ENCODE measurements at places on chromosomes 11 and 22. TPM values are rescaled to one million over a fixed set of nuclear protein-coding genes. Genes with fewer than 3 reads are reported as not detected.

DNA sequence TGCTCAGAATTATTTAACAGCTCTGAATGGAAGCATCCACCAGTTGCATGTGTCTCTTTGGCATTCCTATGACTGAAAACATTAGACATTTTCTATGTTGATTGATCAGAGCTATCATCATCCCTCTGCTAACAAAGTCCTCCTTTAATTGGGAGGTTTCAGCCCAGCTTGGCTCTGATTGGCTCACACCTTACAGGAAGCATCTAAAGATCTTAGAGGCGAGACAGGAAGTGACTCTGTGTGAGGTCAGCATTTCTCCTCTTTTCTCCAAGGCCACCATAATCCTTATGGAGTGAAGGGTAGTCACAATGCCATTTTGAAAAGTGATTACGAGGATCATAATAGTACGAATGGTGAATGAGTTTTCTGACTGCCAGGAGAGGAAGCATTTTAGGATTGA is 260.8 kb downstream of the MIAT start:
- no peak for DNase-seq

DNA sequence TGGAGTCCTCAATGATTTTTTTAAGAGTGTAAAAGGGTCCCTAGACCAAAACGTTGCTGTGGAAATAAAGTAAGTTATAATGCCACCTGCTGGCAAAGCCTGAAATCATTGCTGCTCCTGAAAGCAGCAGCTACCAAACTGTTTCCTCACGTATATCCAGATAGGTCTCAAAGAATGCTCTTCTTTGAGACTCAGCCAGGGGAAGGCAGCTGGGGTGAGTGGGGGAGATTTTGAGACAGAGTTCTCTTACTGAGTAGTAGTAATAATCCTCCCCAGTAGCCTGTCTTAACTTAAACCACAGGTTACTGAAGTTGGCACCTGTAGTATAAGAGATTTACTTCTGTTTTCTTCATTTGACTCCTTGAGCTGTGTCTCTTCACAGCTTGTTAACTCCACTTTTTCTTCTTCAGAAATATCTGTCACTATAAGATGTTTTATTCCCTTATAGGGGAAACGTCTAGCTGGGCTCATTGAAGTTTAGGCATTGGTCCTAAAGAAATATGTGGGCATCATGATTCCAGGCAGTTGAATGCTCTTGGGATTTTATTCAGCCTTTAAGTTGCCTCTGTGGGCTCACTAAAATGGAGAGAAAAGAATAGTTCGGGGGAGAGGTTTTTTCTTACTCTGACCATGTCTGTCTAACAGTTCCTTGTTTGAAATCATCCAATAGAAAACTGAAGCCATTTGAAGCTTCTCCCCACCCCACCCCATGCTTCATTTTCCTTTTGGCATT is 77.9 kb downstream of the BTBD10 start:
- peak; percentile 57 for DNase-seq

DNA sequence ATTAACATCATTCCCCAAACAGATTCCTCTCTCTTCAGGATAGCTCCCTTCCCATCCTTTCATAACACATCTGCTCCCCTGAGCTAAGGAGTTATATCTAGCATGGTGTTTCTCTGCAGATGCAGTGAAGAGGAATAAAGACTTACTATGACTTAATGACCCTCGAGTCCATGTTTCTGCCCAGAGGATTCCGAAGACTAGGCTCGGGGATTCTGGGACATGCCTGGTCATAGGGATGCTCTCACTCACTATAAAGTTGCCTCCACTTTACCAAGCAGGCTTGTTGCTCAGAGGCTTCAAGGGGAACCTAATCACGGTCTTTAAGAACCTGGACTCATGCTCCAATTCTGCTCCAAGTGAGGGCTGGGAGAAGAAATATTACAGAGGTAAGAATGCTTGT is at the start of gene OR52E4:
OR52E4 (plus strand) TSS at position 301 of the 400 bp plus-strand sequence. CDS start 3,664 bp downstream, outside the sequence.
- no peak for DNase-seq

GRCh38 chr22:22103078-22103875 is 120.7 kb upstream of the TOP3B start:
- DNase-seq: no peak

RAB36 gene
- polyA plus RNA-seq: 19.2 TPM

TMEM151A gene
- not detected for polyA plus RNA-seq

CASP4 gene
- polyA plus RNA-seq: 20.1 TPM

C11orf52 gene
- 10.0 TPM for polyA plus RNA-seq

INTS4 gene
- 53.6 TPM for polyA plus RNA-seq

FJX1 gene
- polyA plus RNA-seq: 15.0 TPM

All from left kidney (tissue), 8 donors.